ENCODE measurements at places on chromosomes 7 and 10.

DNA sequence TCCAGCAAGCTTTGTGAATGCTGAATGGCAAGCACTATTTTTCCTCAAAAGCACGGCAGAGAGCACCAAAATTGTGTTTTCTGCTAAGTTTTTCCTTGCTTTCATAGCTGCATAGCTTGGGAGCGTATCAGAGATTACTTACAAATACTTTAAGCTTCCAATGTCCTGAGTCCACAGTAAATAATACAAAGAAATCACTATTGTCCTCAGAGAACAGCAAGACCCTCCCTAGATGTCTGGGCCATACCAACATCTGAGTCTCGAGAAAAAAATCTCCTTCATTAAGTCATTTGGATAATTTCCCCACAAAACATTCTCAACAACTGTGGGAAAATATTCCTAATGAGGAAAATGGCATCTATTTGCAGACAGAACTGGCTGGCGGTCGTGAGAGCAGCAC lies 41.7 kb downstream of the SGMS1 start:
- no peak for DNase-seq

- no peak for DNase-seq
Measured at GRCh38 chr7:140697447-140698143, 1.1 kb downstream of the NDUFB2 start.

GRCh38 chr10:11587722-11588259 lies 23.7 kb downstream of the USP6NL start:
- no peak for DNase-seq

DNA sequence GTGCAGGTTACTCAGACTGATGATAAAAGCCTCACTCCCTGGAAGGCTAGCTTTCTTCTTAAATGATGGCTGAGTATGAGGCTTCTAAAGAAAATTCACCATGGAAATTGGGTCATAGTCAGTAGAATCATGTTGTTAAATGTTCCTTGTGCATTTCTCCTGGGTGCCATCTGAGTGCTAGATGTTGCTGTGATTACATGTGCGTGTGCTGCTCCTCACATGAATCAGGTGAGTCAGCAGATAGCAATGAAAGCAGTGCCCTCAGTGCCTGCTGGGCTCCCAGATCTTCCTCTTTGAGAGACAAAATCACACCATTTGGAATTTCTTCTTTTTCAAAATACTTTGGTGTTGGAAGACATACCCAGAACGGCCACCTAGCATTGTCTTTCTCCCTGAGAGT lies 331.7 kb downstream of the XPNPEP1 start:
- DNase-seq = no peak

- DNase-seq = no peak
Measured at GRCh38 chr7:101357433-101357832, 5.2 kb upstream of the COL26A1 start.

GRCh38 chr10:25633542-25633941 lies 300.5 kb upstream of the MYO3A start:
- DNase-seq = no peak

DNA sequence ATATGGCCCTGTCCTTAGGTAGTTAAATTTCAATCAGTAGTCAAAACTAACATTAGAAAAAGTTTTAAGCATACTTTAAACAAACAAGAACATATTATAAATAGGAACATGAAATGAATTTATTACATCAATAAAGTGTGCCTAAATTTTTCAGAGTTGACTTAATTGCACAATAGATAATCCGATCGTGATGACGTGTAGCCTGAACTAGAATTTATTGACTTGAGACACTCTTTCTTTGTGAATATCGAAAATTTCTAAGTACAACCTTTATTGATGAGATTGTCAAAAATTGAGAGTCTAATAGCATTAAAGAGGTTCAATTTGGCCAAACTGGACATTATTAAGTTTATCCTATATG lies 56.0 kb downstream of the CALD1 start:
- DNase-seq = no peak

DNA sequence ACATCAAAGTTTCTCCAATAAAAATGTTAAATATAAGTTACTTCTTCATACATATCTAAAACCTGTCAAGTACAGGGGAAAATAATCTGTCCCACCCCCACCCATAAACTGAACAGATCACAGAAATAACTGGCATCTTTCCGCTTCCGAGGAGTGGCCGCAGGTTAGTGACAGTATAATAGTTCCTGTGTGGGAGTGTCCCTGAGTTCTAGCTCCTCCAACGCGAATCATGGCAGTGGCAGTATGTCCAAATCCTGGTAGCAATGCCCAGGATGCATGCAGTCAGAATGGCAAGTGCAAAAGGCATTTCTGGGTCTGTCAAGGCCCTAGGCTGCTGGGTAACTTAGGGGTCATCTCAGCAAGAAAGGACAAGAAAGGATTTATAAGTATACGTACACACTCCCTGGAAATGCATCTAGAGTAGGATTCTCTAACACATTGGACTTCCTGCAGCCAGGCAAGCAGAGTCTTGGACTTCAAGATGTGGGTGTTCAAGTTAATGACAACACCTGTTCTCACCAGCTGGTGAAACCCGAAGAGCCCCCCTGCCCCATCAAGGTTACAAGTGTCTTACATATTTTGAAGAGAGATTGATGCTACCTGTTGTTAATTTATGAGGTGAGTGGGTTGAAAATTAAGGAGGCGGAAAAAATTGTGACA lies 94.4 kb upstream of the COL1A2 start:
- peak; percentile 3 for DNase-seq

- no peak for DNase-seq
Measured at GRCh38 chr7:47540053-47540386, 41.9 kb downstream of the TNS3 start.

DNA sequence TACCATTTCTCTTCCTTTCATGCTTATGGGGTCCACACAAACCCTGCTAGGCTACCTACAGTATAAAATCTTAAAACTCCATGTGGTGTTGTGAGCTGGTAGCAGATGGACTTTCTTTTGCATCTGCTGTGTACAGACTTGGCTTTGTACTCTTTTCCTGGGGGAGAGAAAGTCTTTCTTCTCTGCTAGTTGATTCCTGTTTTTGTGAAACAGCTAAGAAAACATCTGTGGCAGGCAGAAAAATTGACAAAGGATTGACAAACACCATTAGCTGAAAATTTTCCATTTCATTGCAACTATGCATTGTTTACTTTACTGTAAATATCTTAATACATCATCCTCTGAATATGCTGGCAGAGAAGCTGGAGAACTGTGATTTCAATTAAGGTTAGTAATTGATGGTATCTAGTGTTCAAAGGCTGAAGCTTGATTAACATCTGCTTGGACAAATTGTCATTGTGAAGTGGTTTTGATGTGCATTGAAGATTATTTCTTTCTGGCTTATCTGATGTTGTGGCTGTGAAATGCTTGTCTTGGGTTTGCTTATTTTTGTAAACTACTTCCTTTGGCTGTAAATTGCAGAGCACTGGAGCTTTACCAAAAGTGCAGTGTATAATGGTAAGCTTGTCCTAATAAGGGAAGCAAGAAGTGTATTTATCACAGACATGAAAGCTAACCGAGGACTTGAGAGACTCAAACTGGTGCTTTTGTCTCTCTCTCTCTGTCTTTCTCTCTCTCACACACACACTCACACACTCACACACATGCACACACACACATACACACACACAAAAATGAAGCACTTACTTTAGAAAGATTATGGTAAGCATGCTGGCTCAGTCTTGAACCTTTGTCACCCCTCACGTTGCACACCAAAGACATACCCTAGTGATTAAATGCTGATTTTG lies at the start of gene FOXP2:
Gene FOXP2, plus strand, starts transcription at position 660 of the 908 bp plus-strand sequence. CDS start 11,697 bp downstream, outside the sequence.
- DNase-seq = peak; percentile 80

- no peak for DNase-seq
Measured at GRCh38 chr7:82972135-82972534, 190.5 kb downstream of the PCLO start.

GRCh38 chr10:112393341-112393740 lies 19.4 kb downstream of the ACSL5 start:
- no peak for DNase-seq

GRCh38 chr10:78997635-78998618 lies 70.8 kb upstream of the ZMIZ1 start:
- DNase-seq = no peak
